ENCODE measurements at places on chromosomes 12 and 14. TPM values are rescaled to one million over a fixed set of nuclear protein-coding genes. Genes with fewer than 3 reads are reported as not detected.

- peaks cover 8% of the 10 kb centered on the region for H3K27me3 ChIP-seq
- no peaks in the 10 kb centered on the region for H3K4me1 ChIP-seq
Observed at GRCh38 chr12:124302241-124302806, 7.4 kb downstream of the RFLNA start.

DNA sequence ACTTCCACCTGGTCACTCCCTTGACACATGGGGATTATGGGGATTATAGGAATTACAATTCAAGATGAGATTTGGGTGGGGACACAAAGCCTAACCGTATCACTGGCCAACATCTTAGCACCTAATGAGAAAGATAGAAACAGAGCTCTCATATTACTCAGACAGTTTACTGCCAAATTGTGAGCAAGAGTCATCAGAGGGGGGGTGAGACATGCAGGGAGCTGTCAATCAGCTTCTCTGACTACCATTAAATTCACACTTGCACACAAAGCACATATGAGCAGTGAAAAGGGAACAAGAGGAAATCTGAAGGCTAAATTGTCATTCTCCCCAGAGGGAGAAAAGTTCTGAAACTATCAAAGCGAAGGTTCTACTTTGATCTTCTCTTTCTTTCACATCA lies 78.1 kb upstream of the GRIN2B start:
- no peak overlapping the region for H3K27ac ChIP-seq
- no peak overlapping the region for H3K4me3 ChIP-seq
- no peak for DNase-seq
- H3K36me3 ChIP-seq: no peaks in the 10 kb centered on the region

Gene NEUROD4
- not detected for total RNA-seq

Gene RFX4
- not detected for total RNA-seq

Data from activated naive CD4-positive, alpha-beta T cell treated with anti-CD3 and anti-CD28 coated beads for 36 hours (primary cell).